Caudate nucleus (tissue), 63 donors: ENCODE measurements at places on chromosomes 4 and X.

DNA sequence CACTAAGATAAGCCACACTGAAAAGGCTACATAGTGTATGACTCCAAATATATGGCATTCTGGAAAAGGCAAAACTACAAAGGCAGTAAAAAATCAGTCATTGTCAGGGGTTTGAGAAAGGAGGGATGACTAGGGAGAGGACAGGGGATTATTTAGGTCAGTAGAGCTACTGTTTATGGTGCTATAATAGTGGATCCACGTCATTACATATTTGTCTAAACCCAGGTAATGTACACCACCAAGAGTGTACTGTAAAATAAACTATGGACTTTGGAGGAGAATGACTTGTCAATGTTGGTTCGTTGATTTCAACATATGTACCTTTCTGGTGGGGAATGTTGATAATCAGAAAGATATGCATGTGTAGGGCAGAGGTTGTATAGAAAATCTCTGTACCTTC is 837.6 kb downstream of the FAM133A start:
- DNase-seq: no peak

GRCh38 chr4:27915822-27916221 is 1055.2 kb downstream of the STIM2 start:
- DNase-seq: no peak

DNA sequence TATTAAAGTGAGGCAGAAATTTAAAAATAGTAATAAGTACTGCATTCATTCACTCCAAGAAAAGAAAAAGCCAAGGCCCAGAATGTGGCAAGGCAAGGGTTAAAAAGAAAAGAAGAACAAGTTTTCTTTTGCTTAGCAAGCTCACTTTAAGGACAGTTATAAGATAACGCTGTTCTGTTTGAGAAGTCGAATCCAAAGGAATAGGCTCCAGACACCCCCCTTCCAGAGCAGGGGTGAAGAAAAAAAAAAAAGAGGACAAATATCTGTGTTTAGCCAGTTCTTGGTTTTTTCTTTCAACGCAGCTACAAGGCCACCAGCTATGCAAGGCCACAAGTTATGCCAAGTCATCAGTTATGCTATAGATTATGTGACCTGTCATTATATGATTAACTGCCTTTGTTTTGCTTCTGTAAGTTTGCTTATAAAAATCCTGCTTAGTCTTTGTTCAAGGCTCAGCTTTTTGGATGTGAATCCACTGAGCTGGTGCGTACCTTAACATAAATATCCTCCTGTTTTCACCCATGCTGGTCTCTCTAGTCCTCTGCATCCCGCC is 1.4 kb downstream of the GRK4 start:
- no peak for DNase-seq

GRCh38 chrX:141935645-141936044 is 32.0 kb downstream of the MAGEC1 start:
- DNase-seq: no peak

DNA sequence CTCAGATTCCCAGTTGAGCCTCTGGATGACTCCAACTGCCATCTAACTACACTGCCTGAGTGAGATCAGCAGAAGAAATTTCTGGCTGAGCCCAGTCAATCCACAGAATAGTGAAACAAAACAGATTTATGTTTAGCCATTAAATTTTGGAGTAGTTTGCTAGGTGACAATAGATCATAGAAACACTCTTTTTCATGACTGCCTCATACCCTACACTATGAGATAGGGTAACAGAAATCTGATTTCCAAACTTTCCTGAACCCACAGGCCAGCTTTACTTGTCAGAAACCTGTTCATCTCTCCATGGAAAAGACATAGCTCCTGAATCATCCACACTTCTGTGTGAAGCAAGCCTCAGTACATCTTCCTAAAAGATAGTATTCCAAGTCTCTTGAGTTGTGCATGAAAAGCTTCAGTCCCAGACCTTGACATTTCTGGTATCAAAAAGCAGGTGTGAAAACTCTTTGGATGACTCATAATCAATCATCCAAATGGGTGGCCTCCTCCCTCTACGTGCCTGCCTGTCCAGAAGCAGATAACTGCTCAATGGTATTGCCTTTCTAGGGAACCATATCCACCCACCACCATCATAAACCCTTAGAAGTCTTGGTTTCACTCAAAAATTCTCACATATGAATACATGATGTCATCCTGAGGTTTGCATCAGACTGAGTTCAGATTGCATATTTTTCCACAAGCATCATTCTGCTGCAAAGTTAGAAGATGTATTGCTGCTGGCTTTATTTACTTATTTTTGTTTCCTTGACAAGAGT is 47.5 kb upstream of the RAP2C start:
- DNase-seq: no peak

DNA sequence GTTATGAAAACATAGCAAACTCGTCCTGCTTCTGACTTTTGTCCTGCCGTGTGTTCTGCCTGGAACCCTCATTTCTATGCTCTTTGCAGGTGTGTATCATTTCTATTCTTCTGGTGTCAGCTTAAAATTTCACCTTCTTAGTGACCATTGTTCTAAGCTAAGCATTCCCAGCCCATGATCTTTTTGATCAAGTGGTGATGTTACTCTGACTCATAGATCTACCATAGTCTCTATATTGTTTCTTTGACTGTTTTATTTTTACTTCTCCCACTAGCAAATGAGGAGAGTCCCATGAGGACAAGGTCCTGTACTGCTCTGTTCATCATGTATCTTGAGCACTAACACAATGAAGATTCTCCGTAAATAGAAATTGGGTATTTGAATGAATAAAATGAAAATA is 14.1 kb upstream of the CXCL6 start:
- DNase-seq: no peak

GRCh38 chr4:56426273-56426672 is 9.1 kb downstream of the PPAT start:
- no peak for DNase-seq

DNA sequence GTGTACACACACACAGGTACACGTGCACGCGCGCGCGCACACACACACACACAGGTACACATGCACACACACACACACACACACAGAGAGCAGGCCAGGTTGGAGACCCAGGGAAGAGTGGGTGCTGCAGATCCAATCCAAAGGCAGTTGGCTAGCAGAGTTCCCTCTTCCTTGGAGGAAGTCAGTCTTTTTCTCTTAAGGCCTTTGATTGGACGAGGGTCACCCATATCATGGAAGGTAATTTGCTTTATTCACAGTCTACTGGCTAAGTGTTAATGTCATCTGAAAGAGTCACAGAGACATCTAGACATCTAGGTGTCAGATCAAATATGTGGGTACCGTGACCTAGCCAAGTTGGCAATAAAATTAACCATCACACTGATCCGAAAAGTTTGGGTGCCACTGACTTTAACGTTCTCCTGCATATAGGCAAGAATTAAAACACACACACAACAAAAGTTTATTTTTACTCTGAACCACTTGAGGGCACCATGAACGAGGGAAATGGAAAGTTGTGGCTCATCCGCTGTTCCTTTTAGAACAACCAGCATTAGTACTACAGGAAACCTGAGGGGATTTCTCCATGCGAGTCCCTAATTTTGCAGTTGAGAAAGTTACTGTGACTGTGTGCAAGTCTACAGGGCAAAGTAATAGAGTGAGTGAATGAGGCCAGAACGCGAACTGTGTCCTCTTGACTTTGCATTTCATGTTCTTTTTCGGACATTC is 66.0 kb upstream of the STOX2 start:
- DNase-seq: no peak

- DNase-seq: no peak
Observed at GRCh38 chrX:31603411-31604120, 531.7 kb upstream of the FTHL17 start.

- DNase-seq: no peak
Observed at GRCh38 chr4:13268165-13268564, 216.0 kb downstream of the RAB28 start.

DNA sequence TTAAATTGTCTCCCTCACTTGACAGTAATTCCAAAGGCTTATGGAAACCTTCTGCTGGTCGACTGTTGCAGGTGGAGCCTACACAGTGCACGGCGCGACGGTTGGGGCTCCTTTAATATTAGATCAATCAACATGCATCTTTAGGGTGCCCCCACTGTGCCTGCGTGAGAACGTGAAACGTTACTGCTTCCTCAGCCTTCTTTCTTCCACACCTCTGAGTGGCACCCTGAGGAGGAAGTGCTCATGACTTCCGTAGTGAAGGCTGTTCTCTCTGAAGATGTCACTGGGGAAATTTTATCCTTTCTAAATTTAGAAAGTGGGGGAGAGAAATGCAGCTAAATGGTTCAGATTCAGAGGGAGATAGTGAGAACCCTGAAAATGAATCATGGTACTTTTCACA is 184.0 kb upstream of the ZFP42 start:
- DNase-seq: no peak

DNA sequence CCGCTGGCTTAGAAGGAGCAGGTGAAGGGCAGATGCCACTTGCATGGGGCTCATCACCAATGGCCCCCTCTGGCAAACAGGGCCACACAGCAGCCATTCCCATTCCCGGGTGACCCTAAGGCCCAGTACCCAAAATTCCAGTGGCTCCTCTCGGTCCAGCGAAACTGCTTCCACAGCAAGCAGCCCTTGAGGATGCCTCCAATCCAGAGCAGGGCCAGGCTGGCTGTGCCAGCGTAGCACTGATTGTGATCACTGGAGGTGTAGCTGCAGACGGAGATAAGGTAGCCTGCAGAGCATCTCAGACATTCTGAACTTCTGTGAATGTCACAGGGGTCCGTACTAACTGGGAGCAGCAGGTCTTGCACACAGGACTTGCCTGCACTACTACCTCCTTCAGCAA is 27.3 kb downstream of the ACSL1 start:
- DNase-seq: no peak

DNA sequence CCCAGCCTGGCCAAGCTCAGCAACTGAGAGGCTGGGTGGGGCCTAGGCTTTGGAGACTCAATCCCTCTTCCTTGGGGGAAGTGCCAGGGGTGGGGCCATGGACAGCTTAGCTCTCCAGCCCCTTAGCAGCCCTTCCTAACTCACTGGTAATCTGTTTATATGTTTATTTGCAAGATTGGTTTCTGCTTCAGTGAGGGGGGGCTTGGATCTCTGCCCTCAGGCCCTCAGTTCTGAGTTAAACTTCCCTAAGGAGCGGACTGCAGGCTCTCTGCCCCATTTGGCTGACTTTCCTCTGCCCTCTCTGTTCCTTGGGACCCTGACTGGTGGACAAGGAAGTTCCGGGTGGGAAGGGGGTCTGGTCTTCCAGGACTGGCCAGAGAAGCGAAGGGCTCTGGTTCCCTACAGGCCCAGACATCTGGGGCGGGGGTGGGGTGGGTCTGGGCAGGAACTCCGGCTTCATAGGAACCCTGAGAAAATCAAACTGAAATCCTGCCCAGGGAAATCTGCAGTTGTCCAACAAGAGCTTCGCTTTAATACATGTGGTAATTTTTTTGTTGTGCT is 51.4 kb downstream of the NALF2 start:
- no peak for DNase-seq

DNA sequence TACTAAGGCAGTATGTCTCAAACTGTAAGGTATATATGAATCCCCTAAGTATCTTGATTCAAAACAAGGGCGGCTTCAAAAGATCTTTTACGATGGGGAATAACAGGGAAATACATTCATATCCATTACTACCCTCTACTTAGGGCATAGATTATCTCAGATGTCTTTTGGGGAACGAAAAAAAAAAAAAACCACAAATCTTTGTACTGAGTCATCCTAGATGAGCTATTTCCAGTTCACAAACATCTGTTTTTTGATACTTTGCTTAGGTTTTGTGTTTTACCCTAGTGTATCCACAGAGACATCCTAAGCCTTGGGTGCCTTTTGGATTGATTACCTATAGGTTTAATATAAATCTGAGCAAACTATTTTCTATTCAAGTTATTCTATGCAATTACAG is 457.2 kb downstream of the NLGN4X start:
- no peak for DNase-seq

DNA sequence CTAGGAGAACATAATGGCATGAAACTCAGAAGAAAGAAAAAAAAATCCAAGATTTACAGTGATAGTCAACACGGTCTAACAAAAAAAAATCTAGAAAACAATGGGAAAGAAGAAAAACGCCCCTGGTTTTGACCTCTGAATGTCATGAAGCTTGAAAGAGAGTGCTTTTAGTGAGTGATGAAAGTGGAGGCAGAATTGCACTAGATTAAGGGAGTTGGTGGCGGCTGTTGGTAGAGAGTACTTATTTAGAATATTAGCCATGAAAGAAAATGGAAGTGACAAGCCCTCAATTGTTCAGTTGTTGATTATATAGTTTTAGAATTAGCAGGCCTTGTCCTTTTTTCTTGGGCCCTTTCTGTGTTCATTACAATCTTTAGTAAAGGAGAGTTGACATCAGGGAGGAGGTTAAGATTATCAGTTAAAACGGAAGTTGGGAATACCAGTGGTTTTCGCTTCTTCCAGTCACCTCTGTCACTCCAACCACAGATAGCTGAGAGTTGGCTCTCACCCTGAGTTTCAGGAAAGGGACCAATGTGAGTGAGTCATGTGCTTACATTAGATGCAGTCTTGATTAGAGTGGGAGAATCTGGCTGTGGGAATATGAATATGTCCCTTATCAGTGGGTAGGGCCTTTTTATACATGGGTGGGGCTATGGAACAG is 29.7 kb downstream of the EREG start:
- no peak for DNase-seq

DNA sequence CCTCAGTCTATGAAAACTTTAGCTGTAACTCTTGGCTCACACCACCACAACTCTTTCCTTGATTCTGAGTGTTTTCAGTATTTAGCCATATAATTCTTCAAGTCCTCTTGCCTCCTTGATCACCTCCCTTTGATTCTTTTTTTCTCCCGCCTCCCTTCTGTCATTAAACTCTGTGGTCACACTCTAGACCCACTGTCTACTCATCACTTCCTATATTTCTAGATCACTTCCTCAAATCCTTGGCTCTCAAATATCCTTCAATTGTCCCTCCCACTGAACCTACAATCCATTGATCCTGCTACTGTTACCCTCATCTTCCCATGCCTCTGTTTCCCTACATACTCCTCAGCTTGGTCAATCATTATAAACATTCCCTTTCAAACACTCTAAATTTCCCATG is 12.4 kb upstream of the CXXC4 start:
- DNase-seq: no peak

DNA sequence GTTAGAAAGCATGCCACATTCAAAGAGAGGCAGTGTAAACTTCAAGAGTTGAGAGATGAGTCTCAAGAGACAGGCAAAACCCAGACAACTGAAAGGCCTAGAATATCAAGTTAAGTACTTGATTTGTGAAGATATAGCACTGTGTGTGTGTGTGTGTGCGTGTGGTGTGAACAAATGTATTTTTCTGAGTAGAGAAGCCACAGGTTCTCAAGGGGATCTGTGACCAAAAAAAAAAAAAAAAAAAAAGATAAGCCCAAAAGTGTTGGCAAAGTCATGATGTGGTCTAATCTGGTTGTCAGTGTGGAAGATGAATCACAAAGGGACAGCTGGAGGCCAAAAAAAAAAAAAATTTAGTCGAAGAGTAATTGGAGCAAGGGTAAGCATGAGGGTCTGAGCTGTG is 3.9 kb downstream of the RIPPLY1 start:
- DNase-seq: no peak

- no peak for DNase-seq
Observed at GRCh38 chr4:104756837-104757236, 262.1 kb upstream of the CXXC4 start.
